SW 1271 (cell line): ENCODE measurements at places on chromosomes 12 and 14.

- no peak for DNase-seq
Measured at GRCh38 chr12:122858591-122859302, 23.5 kb downstream of the HIP1R start.

GRCh38 chr14:105481886-105482457, 4.7 kb upstream of the CRIP1 start:
- peak; percentile 93 for DNase-seq

DNA sequence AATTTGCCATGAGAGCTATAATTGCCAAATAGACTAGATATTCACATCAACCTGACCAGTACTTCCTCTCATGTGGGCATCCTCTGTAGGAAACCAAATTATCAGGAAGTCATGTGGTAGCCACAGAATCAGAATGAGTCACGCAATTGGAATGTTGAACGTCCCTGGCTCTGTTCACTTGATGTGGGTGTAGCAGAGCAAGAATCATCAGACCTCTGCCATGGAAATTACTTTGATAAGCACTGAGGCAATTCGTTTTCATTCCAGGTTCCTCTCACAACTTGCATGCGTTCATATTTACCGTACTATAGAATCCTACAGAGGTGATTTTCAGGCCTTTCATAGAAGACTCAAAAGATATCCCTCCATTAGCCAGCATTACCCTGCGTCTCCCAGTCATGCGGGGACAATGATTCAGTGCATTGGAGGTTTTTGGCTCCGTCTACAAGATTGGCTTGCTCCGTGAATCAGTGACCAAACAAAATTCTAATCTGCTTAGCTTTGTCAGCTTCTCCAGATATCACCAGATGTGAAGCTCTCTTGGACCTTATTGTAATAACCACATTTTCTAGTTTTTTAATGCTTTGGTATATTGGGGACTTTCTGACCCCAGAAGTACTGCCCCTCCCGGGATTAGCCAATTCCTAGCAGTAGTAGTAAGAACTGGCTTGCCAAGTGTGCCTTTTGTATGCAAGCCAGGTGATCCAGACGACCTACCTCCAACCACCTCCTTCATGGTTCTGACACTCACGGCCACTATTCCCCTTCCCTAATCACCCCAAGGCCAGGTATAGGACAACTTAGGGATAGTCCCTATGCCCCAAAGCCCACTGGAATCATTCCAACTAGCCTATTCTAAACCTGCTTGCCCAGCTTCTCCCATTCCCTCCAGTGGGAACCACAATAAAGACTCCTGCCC, 133.4 kb downstream of the KICS2 start:
- DNase-seq = peak; percentile 84

- DNase-seq = peak; percentile 60
Measured at GRCh38 chr12:51351913-51352532, 5.5 kb upstream of the CELA1 start.

GRCh38 chr12:50354908-50355307, 41.5 kb downstream of the FAM186A start:
- DNase-seq = no peak

- DNase-seq = no peak
Measured at GRCh38 chr14:33240466-33240865, 301.8 kb downstream of the NPAS3 start.

- DNase-seq = peak; percentile 55
Measured at GRCh38 chr12:6827437-6827911, 733 bp upstream of the P3H3 start.

- DNase-seq = no peak
Measured at GRCh38 chr12:24240707-24241106, 291.2 kb upstream of the SOX5 start.
